ENCODE measurements at places on chromosomes 16 and 17.

- DNase-seq = no peak
These were observed 8.3 kb downstream of the SRP68 start for GRCh38 chr17:76063875-76064546.

DNA sequence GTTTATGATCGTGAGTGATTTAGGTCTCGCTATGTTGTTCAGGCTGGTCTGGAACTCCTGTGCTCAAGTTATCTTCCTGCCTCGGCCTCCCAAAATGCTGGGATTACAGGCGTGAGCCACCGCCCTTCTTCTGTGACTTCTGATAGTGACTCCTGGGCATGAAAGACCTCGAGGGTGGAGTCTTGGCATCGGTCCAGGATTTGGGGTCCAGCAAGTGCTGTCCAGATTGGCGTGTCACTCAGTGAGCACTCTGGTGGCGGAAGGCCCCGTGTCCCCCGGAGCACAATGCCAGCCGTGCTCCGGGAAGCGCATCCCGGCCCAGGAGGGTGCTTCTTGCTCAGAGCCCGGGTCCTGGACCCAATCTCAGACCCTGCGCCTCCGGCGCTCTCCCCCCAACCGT lies 6.8 kb downstream of the OR1F1 start:
- no peak for DNase-seq

GRCh38 chr16:14063618-14064581 lies 7.2 kb upstream of the MRTFB start:
- DNase-seq = no peak

- DNase-seq = no peak
These were observed 148.9 kb upstream of the COX10 start for GRCh38 chr17:13920413-13920812.

- DNase-seq = no peak
These were observed 146.5 kb downstream of the RGS9 start for GRCh38 chr17:65283704-65284103.

DNA sequence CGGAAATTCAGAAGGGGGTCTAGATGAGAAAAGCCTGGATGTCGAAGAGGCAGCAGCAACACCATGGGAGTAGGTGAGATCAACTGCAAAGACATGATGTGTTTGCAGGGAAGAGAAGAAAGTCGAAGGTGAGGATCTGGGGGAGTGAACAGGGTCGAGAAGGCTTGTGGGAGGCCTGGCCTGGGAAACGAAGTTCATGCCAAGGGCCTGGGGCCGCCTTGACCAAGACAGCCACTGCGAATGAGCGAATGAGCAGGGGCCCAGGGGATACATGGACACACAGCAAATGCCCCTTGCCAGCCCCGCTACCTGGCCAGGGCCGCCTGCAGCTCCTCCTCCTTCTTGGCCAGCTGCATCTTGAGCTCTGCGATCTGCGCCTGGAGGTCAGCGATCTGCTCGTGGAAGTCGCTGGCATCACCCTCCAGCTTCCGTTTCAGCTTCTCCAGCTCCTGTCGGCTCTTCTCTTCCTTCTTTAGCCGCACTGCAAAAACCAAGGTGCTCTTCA lies 87.1 kb downstream of the NDE1 start:
- no peak for DNase-seq

GRCh38 chr16:66130296-66130905 lies 236.1 kb upstream of the CDH5 start:
- DNase-seq = peak; percentile 91

DNA sequence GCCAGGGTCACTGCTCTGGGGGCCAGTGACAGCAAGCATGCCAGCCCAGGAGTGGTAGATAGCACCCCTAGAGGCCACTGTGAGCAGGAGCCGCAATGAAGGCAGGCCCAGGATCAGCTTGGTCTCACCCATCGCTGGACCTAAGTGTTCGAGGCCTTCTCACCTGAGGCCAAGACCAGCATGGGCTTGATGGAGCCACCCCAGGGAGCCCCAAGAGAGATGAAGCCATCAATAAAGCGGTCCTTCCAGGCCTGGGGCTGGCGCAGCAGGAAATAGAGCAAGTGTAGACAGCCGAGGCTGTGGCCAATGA lies 1.8 kb downstream of the LCAT start:
- DNase-seq = peak; percentile 24

- DNase-seq = no peak
These were observed 46.5 kb downstream of the ATP2C2 start for GRCh38 chr16:84414789-84415326.

DNA sequence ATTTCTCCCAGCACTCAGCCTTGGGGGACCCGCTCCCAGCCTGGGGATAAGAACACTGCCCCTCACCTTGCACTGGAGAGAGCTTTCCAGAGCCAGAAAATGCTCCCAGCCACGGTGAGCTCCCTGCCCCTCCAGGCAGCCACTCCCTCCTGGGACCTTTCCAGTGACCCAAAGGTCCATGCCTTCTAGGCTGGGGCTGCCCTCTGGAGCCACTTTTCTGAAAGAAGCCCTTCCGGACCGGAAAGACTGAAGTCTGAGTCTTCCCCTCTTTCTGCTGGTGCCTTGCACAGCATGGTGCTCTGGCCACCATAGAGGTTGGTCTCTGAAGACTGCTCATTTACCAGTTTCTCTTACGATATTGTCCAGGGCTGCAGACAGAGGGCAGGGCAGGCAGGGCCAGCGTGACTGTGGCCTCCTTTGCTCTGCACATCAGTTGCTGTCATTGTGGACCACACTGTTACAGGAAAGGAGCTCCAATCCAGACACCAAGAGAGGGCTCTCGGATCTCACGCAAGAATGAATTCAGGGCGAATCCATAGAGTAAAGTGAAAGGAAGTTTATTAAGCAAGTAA lies 7.1 kb upstream of the ABCC12 start:
- no peak for DNase-seq

- peak; percentile 12 for DNase-seq
These were observed 11.8 kb downstream of the PIK3R6 start for GRCh38 chr17:8855477-8856204.

- DNase-seq = no peak
These were observed 42.9 kb downstream of the CCDC42 start for GRCh38 chr17:8701754-8702153.

DNA sequence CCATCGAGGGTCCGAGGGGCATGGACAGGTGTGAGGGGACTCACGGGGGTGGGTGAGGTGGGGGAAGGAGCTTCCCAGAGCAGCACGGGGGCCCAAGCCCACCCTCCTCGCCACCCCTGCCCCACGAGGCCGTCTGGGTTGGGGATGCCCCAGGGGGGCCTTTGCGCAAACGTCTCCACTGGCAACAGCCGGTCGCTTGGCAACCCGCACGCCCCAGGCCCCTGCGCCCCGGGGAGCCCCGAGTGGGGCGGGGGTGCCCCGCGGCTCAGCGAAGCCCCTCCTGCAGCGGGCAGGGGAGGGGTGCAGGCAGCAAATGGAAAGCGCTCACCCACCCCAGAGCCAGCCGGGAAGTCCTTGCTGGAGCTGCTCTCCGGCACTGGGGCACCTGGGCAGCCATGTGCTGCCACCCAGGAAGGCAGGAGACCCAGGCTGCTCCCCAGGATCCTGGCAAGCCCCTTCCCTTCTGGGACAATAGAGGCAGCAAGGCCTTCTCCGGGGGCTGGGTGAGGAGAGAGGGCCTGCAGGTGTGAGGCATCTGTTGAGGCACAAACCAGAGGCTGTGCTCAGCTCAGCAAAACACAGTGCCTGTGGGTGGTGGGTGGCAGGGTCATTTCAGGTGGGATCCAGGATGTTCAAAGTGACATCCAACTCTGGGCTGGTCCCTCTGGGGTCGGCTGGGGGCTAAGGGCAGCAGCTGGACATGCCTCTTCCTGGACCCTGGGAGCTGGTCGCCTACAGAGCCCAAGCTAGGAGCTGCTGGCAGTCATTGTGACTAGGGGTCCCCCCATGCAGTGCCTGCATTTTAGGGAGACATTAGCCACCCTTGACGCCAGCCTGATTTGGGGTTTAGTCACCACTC lies 80.9 kb upstream of the CBX4 start:
- DNase-seq = no peak

GRCh38 chr17:17681187-17681743 lies at the start of gene RAI1:
RAI1 (plus strand) TSS chr17:17681458; CDS start chr17:17792949, 111,491 bp downstream.
- DNase-seq = peak; percentile 86

DNA sequence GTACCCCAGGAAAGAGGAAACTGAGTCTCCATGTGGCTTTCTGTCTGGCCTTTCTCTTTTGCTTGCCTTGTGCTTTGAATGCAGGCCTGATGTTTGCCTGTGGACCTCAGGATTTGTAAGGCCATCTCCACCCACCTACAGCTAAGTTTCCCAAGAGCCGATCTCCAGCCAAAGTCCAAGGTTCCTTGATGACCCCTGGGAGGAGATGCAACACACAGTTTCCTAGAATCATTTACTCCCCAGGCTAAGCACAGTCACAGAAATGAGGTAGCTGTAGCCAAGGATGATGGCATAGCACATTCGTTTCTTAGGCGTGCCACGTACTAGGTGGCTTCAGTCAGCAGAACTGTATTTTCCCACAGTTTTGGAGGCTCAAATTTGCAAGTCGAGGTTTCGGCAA lies 595.4 kb downstream of the MAF start:
- DNase-seq = no peak

DNA sequence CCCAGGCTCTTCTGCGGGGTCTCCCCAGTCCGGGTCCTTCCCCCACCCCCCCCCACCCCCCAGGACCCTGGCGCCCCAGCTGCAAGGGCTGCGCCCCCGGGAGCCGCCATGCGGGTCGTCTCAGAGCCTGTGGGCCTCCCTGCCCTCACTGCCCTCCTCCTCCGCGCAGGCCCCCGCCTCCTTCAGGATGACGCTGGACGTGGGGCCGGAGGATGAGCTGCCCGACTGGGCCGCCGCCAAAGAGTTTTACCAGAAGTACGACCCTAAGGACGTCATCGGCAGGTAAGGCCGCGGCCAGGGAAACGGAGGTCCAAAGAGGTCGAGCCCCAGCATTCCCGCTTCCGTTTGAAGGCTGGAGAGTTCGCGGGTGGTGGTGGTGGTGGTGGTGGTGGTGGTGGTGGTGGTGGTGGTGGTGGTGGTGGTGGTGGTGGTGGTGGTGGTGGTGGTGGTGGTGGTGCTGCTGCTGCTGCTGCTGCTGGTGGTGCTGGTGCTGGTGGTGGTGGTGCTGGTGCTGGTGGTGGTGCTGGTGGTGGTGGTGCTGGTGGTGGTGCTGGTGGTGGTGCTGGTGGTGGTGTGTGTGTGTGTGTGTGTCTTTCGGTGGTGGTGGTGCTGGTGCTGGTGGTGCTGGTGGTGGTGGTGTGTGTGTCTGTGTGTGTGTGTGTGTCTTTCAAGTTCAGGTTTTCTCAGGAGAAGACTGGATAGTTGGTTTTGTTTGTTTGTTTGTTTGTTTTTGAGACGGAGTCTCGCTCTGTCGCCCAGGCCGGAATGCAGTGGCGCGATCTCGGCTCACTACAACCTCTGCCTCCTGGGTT lies 615 bp downstream of the PHKG2 start:
- DNase-seq = peak; percentile 20

GRCh38 chr16:54282928-54283724 lies 3.5 kb downstream of the IRX3 start:
- no peak for DNase-seq

DNA sequence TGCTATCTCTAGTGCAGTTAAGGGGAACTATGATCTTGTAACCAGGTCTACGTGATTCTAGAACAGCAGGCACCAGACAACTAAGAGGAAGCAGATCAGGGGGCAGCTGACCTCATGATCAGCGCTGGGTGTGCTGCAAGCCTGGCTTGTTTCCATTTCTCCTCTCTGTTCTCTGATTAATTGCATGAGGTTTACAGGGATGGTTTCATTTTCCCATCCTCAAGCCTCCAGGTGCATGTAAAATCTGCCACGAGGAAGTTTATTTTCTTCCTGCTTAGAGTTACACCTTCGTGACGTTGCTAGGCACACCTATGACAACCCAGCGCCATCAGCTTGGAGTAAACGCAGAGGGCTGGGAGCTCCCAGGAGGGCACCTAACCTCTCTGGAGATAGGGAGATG lies 4.3 kb upstream of the NUPR1 start:
- no peak for DNase-seq

GRCh38 chr17:50443505-50443974 lies 17.5 kb downstream of the ACSF2 start:
- peak; percentile 20 for DNase-seq

DNA sequence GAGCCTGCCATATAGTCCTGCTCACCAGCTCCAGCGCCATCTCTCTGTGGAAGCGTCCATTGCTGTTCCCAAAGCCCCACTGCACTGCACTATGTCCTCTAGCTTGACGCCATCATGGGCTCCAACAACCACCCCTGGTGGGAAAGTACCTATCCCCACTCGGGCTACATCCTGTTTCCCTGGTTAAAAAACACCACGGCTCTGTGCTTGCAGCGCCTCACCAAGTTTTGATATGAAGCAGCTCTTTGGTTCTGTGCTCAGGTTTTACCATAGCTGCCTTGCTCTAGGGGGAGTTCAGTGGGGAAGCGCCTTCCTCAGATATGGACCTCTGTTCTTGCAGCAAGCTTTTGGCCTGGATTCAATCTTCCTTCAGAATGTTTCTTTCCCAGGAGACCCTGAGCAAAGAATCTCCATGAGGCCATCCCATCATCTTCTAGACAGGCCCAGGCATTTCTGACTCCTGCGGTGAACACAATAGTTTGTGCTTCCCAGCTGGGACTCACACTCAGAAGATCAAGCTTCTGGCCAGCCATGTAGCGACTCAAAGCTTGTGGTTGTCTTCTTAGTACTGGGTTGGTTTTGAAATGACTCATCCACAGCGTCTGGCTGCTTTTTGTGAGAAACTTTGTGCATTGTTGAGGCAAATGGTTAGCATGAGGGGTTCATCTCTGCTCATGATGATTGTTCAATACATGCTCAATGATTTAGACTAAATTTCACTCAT lies 39.5 kb downstream of the DYNLRB2 start:
- peak; percentile 72 for DNase-seq

GRCh38 chr17:28889996-28890395 lies 7.5 kb downstream of the FLOT2 start:
- no peak for DNase-seq

GRCh38 chr17:4249452-4250029 lies 14.2 kb downstream of the ANKFY1 start:
- DNase-seq = peak; percentile 56

GRCh38 chr16:80804526-80805383 lies at the start of gene CDYL2:
CDYL2 (minus strand) TSS chr16:80804598; CDS start chr16:80804173, 425 bp downstream.
- peak; percentile 35 for DNase-seq

GRCh38 chr16:82252582-82252981 lies 82.6 kb upstream of the MPHOSPH6 start:
- DNase-seq = no peak

- DNase-seq = no peak
These were observed 13.0 kb upstream of the CHP2 start for GRCh38 chr16:23741675-23742303.

GRCh38 chr16:19167710-19168370 lies at the start of gene SYT17:
SYT17 (plus strand) TSS chr16:19168240; CDS start chr16:19168647, 407 bp downstream.
- DNase-seq = peak; percentile 27

- no peak for DNase-seq
These were observed 4.6 kb downstream of the GRB7 start for GRCh38 chr17:39742126-39742855.

DNA sequence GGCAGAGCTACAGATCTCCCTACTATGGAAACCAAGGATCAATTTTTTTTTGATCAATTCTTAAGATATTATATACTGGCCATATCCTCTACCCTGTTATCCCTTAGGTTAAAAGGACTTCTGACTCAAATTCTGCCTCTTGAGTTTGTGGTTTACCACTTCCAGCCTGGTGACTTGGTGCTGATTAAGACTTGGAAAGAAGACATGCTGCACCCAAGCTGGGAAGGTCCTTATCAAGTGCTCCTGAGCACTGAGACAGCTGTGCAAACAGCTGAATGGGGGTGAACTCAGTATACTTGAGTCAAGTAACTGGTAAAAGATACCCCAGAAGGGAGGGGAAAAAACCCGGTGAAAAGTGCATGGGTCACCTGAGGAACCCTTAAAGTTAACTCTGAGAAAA lies 20.5 kb upstream of the SPACA3 start:
- peak; percentile 34 for DNase-seq

All from AG10803 (cell line).